ENCODE measurements at places on chromosomes 7 and 10. TPM values are rescaled to one million over a fixed set of nuclear protein-coding genes. Genes with fewer than 3 reads are reported as not detected.

Gene PTF1A
- not detected for total RNA-seq

Gene ZNF727
- not detected for total RNA-seq

Gene CLEC2L
- total RNA-seq = not detected

Gene ADAP1
- 3.4 TPM for total RNA-seq

Gene CSGALNACT2
- 13.3 TPM for total RNA-seq

Gene ANKRD22
- 0.22 TPM for total RNA-seq

Gene ZNF107
- 2.3 TPM for total RNA-seq

Gene VSTM4
- total RNA-seq = 0.39 TPM

Gene SFRP4
- 5.0 TPM for total RNA-seq

Gene AGBL3
- 1.5 TPM for total RNA-seq

Gene OR9A2
- not detected for total RNA-seq

Gene GSDME
- 51.2 TPM for total RNA-seq

Gene SPDYE1
- total RNA-seq = not detected

Gene CALHM1
- not detected for total RNA-seq

Gene CNTNAP2
- not detected for total RNA-seq
